Activated CD8-positive, alpha-beta memory T cell treated with anti-CD3 and anti-CD28 coated beads, Interleukin-2, amount 10 ng/mL, durations not matched to agents 7 days and 5 days (primary cell): ENCODE measurements at places on chromosomes 2 and 18. TPM values are rescaled to one million over a fixed set of nuclear protein-coding genes. Genes with fewer than 3 reads are reported as not detected.
A peak's percentile ranks its signal among the peaks of the same experiment; 100 is the strongest.

Gene EGR4
- 0.09 TPM for total RNA-seq

DNA sequence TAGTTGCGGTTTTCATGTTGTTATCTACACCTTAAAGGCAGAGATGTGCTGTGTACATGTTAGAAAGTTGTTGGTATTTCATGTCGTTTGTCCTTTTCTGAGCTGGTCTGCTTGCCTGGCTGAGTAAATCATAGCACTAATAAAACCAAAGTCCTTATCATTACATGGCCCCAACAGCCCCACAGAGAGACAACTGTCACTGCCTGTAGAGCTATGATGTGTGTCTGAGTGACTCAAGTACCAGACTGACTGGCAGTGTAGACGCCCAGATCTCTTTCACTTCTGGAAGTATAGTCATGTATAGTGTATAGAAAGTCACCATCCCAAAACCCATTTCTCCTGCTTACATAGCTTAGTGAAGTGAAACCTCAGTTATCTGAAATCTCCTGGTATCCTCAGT lies 4.3 kb downstream of the SOCS6 start:
- no peak for DNase-seq

Gene DSC2
- total RNA-seq = not detected

Gene MAPK4
- total RNA-seq = not detected

Gene NOSTRIN
- not detected for total RNA-seq

- no peak for DNase-seq
Observed at GRCh38 chr2:169095621-169096105, 26.3 kb downstream of the DHRS9 start.

Gene GPR155
- 13.5 TPM for total RNA-seq

Gene AKAIN1
- not detected for total RNA-seq

DNA sequence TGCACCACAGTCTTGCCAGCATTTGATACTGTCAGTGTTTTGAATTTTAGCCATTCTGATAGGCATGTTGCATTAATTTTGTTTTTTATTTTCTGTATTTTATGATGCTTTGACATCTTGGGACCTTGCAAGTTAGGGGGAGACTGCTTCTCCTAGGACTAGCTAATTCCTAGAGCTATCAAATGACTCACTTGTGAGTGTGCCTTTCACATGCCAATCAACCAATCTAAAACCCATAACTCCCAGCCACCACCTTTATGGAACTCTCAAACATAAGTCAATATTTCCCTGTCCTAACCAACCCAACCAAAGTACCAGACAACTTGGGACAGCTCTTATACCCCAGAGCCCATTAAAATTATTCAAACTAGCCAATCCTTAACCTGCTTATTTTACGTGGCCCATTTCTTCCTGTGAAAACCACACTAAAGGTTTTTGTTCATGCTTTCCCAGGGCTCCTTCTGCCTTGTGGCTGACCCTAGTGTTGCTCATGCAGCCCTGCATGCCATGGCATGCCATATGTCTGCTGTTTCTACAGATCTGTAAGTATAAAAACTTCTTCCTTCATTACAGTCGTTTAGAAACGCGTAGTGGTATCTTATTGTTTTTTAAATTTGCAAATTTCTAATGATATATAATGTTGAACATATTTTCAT lies 230.1 kb downstream of the GPD2 start:
- DNase-seq = no peak

Gene ARL4C
- total RNA-seq = 306 TPM

DNA sequence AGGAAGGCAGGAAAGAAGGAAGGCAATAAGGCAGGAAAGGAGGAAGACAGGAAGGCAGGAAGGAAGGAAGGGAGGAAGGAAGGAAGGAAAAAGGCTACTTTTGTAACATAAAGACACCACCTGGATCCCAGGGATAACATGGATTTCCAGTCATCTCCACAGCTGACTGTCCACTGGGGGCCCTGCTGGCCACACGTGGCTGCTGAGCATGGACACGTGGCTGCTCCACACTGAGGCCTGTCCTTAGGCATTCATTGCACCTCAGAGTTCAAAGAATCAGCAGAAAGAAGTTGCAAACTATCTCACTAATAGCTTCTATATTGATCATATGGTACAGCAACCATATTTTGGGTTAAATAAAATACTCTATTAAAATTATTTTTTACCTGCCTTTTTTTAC lies 130.2 kb upstream of the SALL3 start:
- DNase-seq = no peak

DNA sequence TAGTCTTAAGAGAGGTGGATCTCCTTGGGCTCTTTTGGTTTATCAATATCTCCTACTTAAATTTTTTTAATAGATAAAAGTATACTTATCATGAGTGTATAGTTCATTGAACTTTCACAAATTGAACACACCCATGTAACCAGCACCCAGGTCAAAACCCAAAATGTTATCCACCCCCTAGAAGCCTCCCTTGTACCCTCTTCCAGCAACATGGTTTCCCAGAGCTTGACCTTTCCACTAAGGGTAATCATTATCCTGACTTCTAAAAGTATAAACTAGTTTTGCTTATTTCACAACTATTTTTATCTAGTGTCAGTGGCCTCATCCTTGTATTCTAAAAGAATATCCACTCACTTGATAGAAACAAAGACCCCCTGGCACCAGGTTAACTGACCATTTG lies 106.8 kb downstream of the MDH1 start:
- DNase-seq = no peak

- no peak for DNase-seq
Observed at GRCh38 chr2:154375579-154375931, 322.9 kb upstream of the KCNJ3 start.

DNA sequence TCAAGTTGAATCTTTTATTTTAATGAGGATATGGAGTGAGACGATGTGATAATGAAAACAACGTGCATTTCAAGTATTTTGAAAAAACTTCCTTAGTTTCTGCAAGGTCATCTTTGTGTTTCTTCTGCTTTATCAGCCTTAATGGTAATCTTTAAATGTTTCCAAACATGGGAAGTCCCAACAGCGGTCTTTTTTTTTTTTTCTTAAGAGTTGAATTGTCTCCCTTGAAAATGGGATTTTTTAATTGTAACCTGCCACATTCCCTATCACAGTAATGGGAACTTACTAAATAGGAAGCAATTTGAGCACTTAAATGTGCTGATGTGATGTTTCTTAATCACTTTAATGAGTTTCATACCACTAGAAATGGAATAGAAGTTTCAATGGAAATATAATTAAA lies 45.8 kb downstream of the ATIC start:
- DNase-seq = no peak

- DNase-seq = no peak
Observed at GRCh38 chr18:13447621-13448334, 229.2 kb downstream of the LDLRAD4 start.

DNA sequence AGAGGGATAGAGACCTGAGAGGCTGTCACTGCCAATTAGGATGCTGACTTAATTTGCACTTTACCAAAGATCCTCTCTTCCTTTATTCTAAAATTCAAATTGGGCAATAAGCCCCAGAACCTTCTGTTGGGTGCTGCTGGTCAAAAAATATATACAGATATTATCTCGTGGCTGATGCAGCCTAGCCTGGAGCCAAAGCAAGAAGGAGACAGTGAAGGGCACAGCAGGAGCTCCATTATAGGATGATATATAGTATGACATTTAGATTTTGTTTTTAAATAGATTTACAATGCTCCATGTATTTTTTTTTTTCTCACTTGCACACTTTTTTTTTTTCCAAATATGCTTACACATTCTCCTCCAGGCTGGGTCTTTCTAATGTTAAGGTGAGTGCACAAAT lies 579.3 kb downstream of the PIK3C3 start:
- DNase-seq = no peak

GRCh38 chr18:44654573-44654972 lies 26.1 kb upstream of the SETBP1 start:
- DNase-seq = no peak

- no peak for DNase-seq
Observed at GRCh38 chr2:151205571-151205970, 56.1 kb downstream of the RBM43 start.

DNA sequence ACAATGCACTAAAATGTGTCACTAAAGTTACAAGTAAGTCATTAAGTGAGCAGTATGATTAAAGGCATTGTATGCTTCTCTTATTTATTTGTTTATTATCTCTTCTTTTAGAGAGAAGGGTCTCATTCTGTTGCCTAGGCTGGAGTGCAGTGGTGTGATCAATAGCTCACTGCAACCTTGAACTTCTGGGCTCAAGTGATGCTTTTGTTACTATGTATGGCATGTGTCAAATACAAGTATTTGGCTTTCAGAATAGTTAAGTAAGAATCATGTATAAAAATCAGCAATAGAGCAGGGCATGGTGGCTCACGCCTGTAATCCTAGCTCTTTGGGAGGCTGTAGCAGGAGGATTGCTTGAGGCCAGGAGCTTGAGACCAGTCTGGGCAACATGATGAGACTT lies 15.8 kb upstream of the AAK1 start:
- DNase-seq = no peak

DNA sequence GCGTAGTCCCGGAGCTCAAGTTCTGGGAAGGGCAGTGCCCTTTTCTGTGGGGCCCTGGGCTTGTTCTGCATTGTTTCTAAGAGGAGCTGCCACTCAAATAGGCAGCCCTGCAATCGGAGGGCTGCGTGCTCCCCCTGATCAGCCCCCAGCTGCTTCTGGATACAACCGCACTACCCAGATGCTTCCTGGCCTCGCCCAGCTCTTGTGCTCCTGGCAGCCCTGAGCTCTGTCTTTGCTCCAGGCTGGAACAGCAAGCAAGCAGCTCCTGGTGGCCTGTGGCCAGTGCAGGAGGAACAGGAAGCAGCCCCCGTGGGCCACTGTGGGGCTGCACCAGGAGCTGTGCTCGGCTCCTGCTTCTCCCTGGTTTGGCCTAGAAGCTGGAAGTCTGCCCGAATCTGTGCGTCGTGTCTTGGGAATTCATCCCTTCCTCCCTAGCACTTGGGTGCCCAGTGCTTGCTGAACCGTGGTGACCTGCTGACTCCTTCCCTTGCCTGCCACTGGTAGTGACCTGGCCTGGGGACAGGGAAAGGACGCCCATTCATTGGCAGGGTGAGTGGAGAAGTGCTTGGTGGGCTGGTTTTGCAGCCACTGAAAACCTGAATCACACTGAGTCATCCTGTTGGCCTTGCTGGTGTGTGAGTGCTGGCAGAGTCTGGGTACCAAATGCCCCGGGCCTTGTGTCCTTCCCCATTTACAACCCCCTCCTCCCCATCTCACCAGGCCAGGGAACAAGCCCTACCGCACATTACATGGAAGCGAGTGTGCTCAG lies 27.3 kb upstream of the NTSR2 start:
- DNase-seq = no peak

Gene TXNDC2
- total RNA-seq = not detected

Gene R3HDM1
- total RNA-seq = 47.5 TPM

GRCh38 chr2:121489284-121489683 lies 41.4 kb upstream of the RNU4ATAC start:
- no peak for DNase-seq

GRCh38 chr2:149894226-149894625 lies 306.7 kb upstream of the MMADHC start:
- no peak for DNase-seq

- no peak for DNase-seq
Observed at GRCh38 chr2:168874368-168875054, 15.7 kb downstream of the SPC25 start.

DNA sequence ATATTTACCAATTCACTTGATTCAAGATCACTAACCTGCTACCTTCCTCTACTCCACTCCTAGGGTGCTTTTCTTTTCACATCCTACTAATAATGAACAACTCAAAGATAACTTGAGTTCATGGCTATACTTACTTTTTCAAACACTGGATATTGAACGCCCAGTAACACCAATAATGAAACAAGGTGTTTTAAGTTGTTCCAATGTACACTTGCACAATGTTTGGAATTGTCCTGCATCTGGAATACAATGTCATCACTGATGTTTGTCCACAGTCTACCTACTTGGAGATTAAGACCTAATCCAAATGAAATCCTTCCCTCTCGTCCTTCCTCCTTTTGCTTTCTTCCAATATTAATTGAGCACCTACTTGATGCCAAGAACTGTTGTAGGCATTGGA lies 218.3 kb upstream of the TMEM200C start:
- DNase-seq = no peak

DNA sequence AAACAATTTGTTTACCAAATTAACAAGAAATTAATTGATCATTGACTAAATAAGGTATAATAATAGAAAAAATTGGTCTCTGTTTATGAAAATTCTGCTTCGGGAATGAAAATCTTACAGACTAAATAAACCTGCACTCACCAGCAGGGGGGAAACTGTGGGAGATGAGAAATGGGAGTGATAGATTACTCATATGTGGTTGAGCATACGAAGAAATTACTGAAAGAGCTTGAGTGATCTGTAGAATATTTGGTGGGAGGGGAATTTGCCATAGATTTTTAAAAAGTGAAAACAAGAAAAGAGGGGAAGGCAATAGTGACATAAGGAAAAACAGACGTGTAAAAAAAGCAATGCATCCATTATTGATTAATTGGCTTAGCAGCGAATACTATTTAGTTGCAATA lies 2.2 kb downstream of the HMSD start:
- DNase-seq = no peak

- no peak for DNase-seq
Observed at GRCh38 chr2:120204022-120204405, 19.2 kb downstream of the TMEM185B start.

DNA sequence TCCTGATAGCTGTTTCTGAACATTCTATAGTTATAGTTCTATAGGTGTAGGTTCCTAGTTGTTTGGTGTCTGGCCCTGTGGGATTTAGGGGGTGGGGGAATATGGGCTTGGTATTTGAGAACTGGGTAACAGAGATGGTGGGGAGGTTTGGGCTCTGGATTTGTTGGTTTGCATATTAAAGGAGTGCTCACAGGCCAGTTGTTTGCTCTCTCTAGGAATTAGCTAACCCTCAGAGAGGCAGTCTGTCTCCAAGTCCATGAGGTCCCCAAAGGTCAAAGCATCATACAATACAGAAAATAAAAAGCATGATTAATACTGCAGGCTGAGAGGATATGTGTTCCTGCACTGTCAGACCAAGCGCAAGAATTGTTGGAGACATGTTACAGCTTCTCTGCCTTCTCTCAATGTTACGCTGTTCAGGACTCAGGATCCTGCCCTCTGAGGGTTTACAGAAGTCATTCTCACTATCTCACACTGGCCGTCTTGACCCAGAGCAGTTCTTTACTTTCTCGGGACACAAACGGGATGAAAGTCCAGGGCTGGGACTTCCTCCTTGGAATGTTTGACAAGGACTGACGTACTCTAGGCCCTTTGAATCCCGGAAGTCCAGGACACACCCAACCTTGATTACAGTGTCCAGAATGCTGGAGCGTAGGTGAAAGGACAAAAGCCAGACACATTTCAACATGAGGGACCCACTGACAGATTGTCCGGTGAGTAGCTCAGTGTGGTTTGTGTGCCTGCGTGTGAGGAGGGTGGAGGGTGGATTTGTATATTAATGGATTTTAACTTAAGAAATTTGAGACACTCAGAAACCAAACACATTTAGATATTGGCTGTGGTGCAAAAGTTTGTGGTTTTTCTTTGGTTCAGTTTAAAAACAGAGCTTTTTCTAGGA lies at the start of gene NOSTRIN:
Gene NOSTRIN, plus strand, starts transcription at position 677 of the 898 bp plus-strand sequence. Its CDS starts 10 bp downstream, at position 687.
- no peak for DNase-seq

Gene PROM2
- total RNA-seq = not detected

- DNase-seq = peak; percentile 64
Observed at GRCh38 chr18:44700652-44701051, 20.0 kb downstream of the SETBP1 start.
